Stimulated activated CD4-positive, alpha-beta T cell treated with anti-CD3 and anti-CD28 coated beads, Interleukin-12 subunit alpha, Interleukin-12 subunit beta, amount 100 ng/mL, for 48 hours (primary cell): ENCODE measurements at places on chromosomes 11 and 22.

DNA sequence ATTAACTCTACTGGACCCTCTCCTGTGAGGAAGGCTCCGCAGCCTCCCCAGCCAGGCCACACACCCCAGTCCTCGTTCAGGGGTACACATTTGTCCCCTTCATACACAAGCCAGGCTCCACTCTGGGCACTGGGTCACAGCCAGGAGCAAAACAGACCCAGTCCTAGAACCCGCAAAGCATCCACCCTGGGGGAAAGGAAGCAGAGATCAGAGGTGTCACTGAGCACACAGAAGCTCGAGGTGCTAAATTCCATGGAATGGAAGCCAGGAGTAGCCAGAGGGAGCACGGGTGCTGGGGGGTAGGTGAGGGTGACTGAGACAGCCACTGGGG is 43.6 kb upstream of the TH start:
- no peak for DNase-seq

DNA sequence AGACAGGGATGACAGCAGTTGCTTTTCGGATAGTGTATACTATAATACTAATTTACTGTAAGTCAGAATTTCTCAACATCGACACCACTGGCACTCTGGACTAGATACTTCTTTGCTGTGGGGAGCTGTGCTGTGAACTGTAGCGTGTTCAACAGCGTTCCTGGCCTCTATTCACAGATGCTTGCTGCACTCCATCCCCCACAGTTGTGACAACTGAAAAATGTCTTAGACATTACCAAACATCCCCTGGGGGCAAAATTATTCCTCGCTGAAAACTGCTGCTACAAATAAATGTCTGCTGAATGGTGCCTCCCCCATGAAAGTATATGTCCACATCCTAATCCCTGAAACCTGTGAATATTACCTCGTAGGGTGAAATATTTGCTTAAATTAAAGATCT is 7.5 kb upstream of the SLC15A3 start:
- DNase-seq: no peak

DNA sequence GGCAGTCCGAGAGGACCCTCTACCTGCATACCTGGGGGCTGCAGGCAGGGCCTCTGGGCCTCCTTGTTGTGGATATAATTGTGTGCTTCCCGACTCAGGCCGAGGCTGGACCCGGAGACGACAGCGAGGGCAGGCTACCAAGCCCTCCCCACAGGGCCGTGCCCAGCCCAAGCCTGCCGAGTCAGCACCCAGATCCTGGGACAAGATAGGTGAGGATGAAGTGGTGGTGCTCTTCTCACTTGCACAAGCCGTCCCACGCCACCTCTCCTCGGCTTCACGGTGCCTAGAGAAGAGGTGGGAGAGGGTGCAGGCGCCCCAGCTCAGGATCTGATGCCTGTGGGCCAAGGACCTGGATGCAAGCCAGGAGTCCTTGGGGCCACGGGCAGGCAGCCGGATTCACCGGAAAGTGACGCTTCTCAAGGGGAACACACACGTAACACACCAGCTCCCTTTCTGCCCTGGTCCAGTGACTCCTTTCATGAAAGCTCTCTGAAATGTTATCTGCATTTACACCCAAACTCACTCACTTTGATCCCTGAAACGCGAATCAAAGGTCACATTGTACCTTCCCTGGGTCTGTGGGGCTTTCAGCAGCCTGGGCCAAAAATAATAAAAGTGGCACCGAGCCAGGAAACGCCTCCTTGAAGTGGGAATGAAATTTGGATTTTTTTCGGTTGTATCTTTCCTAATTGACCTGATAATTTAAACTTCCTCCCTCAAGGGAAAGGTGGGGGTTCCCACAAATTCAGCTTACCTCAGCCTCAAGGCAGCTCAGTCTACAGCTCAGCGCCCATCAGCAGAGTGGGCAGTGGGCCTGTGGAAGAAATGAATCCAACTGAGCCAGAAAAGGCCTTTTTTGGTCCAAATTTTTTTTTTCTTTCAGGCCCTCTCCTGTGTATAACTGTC is 1.1 kb upstream of the GNB1L start:
- peak; percentile 69 for DNase-seq

DNA sequence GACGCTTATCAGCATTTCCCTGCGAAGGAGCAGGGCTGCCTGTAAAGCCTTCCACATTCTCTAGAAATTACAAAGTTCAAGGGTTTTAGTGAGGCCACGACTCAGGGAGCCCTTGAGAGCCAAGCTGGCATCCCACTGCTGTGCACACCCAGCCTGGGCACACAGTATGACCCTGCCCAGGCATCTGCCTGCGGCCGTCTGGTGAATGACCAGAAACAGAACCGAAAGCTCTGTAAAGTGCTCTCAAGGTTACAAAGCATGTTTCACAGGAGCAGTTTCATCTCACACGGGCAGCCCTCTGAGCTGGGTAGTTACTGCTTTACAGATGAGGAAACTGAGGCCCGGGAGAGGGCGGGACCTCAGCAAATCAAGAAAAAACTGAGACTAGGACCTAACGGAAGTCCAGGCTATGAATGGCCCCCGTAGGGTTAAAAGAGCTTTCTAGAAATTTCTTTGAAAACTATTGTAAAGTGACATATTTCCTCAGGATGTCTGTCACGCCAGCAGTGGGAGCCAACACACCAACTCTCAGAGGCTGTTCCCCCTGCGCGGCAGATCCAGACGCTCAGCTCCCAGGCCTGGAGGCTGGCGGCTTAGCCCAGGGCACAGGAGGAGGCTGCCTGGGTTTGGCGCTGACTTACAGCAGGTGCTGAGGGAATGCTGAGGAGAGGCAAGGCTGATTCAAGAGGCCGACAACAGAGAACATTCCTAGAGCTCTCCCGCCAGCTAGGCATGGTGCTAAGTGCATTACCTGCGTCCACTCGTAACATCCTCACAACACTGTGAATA is 7.7 kb upstream of the TCF20 start:
- no peak for DNase-seq

DNA sequence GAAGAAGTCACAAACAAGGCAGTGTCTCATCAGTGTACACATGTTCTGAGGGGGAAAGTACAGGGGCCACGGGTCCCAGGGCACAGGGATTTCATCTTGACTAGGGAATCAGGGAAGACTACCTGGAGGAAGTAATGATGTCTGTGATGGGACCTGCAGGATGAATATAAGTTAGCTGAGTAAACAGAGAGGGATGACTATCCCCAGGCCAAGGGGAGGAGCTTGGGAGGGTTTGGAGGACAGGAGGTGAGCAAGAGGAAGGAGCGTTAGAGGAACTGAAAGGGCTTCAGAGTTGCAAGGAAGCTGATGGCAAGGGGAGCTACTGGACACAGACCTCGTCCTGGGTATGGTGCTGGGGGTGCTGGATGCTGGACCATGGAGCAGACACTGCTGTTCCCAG is 56.4 kb downstream of the TRAF6 start:
- no peak for DNase-seq

DNA sequence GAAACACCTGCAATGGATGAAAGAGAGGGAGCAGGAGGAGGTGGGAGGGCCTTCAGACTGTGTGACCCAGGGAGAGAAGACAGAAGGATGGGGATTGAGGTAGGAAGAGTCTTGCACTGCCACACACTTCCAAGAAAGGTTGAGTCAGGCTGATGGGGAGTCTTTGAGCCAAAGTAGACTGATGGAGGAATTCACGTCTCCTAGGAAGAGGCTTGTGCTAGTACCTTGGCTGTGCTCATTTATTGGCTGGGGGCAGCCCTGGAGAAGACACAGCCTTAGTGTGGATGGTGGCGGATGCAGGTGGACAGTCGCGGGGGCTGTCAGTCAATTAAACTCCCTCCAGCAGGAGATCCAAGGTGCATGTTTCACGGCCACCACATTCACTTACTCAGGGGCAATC is 16.2 kb upstream of the ACCSL start:
- no peak for DNase-seq

- DNase-seq: no peak
Measured at GRCh38 chr11:81829976-81830375, 903.7 kb downstream of the FAM181B start.

DNA sequence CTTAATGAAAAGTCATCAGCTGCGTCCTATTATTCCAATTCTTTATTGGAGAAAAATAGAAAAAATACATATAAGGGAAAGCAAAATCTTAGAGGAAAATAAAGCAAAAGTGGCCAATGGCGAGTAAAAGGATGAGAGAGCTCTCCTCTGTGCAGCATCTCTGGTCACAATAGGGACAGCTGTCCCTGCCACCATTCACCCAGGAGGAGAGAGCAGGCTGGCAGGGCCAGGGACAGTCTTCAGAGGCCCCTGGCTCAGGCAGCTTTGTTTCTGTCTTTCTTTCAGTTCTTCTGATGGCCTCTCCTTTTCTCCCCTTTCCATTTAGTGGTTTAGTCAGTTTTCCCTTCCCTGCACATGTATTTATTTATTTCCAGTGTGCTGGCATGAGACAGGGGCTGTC is 941.3 kb downstream of the NTM start:
- DNase-seq: no peak

DNA sequence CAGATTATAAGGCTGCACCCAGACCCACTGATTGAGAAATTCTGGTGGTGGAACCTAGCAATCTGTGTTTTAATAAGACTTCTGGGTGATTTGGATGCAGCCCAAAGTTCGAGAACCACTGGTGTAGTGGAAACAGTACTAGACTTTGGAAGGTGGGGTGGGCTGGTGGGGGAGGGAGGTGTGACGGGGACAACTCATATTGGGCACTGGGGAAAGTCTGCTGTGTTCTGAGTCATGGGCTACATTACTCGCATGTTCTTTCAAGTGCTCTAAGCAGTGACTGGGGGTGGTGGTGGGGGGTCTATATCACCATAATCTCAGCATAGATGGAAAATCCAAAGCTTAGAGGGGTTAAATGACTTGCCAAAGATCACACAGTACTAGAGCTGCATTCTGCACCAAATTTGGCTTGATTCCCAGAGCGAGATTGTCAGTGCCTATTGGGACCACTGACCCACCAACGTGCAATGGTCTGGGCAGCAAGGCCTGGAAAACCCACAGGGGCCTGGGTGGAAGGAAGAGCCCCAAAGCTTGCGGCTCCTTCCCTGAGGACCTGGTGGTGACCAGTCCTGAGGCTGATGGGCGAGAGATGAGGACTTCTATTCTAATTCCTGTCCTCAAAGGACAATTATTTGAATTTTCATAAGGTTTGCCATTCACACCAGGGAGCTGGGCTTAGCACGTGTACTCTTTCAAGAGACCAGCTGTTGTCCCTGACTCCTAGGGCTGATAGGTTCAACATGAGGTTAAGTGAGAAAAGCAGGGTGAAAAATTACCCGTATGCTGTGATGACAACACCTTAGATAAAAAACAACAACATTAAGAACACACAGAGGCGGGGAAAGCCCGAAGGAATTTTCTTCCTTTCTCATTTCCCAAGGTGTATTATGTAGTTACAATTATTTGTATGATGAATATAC is 77.5 kb upstream of the NARS2 start:
- peak; percentile 55 for DNase-seq

GRCh38 chr11:94876645-94877442 is 96.5 kb downstream of the CWC15 start:
- peak; percentile 57 for DNase-seq

GRCh38 chr11:134730101-134730500 is 318.1 kb upstream of the B3GAT1 start:
- no peak for DNase-seq

GRCh38 chr22:45527456-45527855 is 24.8 kb downstream of the FBLN1 start:
- no peak for DNase-seq

DNA sequence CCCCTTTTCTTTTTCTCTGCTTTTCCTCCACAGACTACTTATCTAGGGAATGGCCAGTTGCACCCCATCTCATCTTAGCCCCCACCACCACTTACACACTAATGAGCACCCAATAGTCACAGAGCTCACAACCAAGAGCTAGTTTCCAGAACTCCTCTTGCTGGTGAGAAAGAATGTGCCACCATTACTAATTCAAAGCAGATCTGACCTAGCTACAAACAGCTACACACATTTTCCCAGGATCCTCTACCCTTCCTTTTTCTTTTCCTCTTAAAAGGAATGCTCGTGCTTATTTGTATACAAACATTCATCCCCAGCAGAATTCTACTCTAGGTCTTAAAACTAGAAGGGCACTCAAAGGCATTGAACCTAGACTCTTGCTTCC is 136.8 kb downstream of the CD44 start:
- no peak for DNase-seq

DNA sequence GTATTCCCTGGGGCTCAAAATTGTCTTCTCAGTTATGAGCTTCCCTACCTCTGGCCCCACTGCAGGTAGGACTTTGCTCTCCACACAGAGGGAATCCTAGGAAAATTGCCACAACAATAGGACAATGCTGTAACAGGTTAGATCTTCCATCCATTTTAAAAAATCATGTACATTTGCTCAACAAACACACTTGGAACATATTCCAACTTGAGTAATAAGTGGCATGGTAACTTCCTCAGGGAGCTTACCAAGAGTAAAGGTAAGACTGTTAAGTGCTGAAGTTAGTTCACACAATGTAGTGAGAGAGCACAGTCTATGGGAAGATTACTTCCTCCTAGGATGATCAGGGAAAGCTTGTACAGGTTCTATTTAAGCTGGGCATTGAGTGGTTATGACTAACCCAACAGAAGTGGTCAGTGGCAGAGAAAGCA is 78.9 kb upstream of the BIRC3 start:
- no peak for DNase-seq

GRCh38 chr11:101727451-101727850 is 143.6 kb upstream of the TRPC6 start:
- no peak for DNase-seq

GRCh38 chr11:123261345-123262106 is 66.5 kb upstream of the CLMP start:
- peak; percentile 55 for DNase-seq

DNA sequence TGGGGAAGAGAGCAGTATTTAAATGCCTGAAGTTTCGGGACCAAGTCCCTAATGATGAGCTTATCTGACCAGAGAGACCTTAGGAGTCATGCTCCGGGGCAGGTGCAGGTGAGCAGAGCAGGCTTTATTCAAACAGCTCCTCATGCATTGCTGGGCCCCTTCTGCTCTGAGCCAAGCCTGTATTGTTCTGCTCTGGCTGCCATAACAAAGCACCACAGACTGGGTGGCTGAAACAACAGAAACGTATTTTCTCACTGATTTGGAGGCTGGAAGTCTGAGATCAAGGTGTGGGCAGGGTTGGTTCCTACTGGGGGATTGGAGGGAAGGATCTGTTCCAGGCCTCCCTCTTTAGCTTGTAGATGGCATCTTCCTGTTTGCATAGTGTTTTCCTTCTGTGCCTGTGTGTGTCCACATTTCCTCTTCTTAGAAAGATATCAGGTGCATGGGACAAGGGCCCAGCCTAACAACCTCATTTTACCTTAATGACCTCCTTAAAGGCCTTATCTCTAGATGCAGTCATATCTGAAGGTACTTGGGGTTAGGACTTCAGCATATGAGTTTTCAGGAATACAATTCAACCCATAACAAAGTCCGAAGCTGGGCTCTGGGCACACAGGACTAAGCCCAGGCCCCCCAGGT is 97.1 kb upstream of the PARVA start:
- no peak for DNase-seq

DNA sequence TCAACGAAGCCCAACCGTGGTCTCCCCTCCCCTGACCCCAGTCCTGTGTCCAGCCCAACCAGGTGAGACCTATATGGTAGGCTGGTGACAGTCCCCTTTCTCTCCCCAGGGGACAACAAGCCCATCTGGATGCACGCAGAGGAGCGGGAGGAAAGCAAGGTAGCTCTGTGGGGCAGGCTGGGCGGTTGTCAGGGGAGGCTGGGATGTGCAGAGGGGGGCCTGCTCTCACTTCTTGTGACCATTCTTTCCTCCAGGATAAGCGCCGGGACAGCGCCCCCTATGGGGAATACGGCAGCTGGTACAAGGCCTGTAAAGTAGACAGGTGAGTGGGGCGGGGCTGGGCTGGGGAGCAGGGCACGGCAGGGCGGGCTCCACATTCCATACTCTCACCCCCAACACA is 3.5 kb upstream of the RAB1B start:
- DNase-seq: no peak
